ENCODE measurements at places on chromosomes 3 and 15.

DNA sequence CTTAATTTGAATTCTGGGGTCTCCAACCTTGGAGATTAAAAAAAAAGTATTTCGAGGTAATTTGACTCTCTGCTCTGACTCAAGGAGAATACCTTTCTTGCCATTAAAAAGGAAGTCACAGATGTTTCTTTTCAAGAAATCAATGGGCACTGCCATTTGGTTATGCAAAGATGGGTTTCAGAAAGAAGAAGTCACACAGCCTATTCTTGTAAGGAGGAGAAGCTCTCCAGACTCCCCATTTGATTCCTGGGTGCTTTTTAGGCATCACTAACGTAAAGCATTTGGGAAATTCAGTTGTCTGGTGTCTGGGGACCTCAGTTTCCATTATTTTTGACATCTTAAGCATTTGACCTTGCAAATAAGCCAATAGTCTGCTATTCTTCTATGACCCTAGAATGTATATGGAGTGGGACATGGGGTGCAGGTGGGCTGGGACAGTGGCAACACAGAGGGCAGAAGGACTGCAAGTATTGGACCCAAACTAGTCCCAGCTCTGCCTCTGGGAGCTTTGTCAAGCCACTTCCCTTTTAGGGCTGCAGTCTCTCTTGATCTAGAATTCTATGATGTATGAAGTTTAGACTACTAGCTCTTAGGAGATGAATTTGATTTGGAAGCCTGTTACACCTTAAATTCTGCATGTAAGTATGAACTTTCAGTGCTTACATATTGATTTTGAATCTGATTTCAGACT lies 27.8 kb downstream of the IL5RA start:
- no peak for DNase-seq

- DNase-seq = no peak
Observed at GRCh38 chr15:89463113-89463512, 33.3 kb downstream of the RHCG start.

DNA sequence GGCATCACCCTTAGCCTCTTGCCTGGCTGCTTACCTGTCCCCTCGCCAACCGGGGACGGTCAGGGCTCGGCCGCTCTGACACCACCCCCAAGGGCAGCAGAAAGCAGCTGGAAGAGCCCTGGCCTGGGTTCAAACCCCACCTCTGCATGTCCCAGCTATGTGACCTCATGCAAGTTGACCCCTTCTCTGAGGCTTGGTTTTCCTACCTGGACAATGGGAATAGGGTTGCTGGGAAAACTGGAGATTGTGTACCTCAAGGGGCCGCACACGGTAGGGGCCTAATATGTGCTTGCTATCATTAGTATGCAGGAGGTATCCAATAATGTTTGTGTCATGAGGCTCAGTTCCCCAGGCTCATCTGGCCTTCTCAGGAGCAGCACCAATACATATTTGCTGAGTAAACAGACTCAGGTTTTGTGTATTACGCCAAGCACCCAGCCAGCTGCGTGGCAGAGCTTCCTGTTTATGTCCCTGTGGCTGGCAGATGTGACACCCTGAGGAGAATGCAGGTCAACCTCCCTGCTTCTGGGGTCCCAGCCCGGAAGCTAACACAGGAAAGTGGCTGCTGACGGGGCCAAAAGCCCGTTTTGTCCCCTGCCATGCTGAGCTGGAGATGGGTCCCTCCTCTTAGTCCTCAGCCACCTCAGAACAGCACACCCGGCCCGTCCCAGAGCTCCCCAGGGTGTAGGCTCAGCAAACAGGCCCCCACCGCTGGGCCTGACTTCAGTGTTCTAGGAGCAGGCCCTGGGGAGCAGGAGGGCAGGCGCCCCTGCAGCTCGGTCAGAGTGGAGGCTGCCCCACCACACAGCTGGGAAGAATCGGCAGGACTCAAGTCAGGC lies 29.7 kb downstream of the PLXND1 start:
- DNase-seq = no peak

DNA sequence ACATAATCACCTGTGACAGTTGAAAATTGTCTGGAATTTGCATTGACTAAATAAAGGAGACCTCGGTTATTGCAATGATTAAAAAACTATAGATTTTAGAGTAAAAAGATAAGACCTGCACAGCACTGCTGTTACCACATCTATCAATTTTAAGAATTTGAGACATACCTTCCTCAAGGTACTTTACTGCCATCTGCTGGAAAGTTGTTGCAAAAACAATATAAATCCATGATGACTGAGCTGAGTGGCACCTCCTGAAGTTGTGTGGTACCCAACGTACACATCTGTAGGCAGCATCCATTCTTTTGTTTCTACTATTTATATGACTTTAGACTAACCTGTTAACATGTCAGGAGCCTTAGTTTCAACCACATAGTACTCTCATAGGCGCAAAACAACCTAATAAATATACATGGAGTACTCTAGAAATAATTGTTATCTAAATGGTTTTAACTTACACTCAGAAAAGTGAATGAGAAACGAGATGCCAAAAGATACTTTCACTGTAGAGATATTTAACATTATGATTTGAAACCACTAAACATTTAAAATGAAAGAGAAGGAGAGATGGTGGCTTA lies 106.7 kb downstream of the GHSR start:
- peak; percentile 72 for DNase-seq

GRCh38 chr3:157188391-157188790 lies 28.4 kb upstream of the CCNL1 start:
- no peak for DNase-seq

GRCh38 chr15:75063338-75063737 lies 39.9 kb downstream of the PPCDC start:
- no peak for DNase-seq

- peak; percentile 84 for DNase-seq
Observed at GRCh38 chr15:82530606-82531379, 9.5 kb downstream of the RPS17 start.
